AG04450 (cell line): ENCODE measurements at places on chromosomes 16 and 17. TPM values are rescaled to one million over a fixed set of nuclear protein-coding genes. Genes with fewer than 3 reads are reported as not detected.

Gene NACA2
- polyA plus RNA-seq = 0.25 and 0.56 TPM in 2 replicates

GRCh38 chr17:34299027-34299426, 13.5 kb downstream of the CCL11 start:
- no peak for DNase-seq

- DNase-seq = no peak
These were observed 44.9 kb downstream of the SMURF2 start for GRCh38 chr17:64617125-64617780.

Gene CDRT4
- 4.1 and 5.0 TPM in 2 replicates for polyA plus RNA-seq
